ENCODE measurements at places on chromosomes 1 and 21.
A peak's percentile ranks its signal among the peaks of the same experiment; 100 is the strongest.

GRCh38 chr1:15775706-15776105 is 17.1 kb downstream of the FBLIM1 start:
- no peak for DNase-seq

DNA sequence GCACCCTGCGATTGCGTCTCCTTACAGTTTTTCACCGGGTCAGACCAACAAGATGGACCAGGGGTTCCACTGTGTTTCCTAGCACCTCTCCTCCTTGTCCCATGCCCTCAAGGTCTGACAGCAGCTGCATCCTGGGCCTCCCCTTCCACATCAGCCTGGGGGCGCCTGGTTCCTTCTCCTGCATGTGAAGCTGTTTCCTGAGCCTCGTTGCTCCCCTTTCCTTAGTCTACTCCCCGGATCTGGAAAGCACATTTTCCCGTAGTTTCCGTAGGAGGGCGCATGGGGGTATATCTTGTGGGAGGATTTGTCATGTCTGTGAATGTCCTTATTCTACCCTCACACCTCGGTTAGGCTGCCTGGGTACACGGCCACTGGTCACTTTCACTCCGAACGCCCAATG is 6.1 kb downstream of the PRDM15 start:
- no peak for DNase-seq

DNA sequence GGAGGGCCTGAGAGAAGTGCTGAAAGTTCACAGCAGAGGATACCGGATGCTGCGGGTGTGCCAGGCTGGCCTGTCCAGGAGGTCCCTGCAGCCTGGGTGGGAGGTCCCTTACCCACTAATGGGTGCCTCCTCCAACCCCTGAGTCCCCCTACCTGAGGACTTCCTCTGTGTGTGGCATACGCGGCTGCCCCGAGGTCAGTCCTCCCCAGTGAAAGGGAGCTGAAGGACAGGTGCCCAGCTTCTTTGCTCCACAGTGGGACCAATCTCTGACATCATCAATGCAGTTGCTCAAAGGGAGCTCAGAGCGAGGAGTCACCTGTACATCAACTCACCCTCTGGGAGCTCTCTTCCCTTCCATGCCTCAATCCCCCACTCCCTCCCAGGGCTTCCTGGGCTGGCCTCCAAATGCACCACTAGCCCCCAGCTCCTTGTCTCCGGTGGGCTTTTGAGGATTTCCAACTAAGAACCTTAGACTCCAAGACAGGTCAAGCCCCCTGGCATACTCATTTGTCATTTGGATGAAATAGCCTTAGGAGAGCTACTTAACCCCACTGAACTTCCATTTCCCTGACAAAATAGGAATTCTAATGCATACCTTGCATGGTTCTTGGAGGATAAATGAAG is 53.9 kb downstream of the PDE9A start:
- no peak for DNase-seq

GRCh38 chr1:29677028-29678024 is 441.0 kb downstream of the PTPRU start:
- no peak for DNase-seq

DNA sequence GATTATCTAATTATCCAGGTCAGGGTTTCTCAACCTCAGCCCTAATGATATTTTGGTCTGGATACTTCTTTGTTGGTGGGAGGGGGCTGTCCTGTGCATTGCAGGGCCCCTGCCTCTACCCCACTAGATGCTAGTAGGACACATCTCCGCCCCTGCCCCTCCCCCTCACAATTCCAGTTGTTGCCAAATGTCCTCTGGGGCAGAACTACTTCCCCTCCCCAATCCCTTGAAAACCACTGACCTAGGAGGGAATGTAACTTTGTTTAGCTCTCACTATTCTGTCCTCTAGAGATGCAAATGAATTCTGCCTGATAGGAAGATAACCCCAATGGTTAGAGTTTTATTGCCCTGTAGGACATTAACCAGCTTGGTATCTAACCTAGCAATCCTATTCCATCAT is 8.1 kb downstream of the CACNA1S start:
- no peak for DNase-seq

GRCh38 chr1:207904391-207904790 is 6.5 kb downstream of the CD34 start:
- DNase-seq: no peak

- DNase-seq: no peak
Observed at GRCh38 chr21:45322231-45322959, 34.7 kb upstream of the POFUT2 start.

- DNase-seq: peak; percentile 70
Observed at GRCh38 chr1:185813401-185813979, 79.3 kb downstream of the HMCN1 start.

All from epithelial cell of esophagus (primary cell).